ENCODE measurements at places on chromosomes 1 and 21.

GRCh38 chr1:111232134-111232533 is 4.6 kb downstream of the CHI3L2 start:
- no peak for DNase-seq

- no peak for DNase-seq
These were observed 9.9 kb upstream of the HJV start for GRCh38 chr1:146031476-146031875.

- no peak for DNase-seq
These were observed 39.7 kb downstream of the LRRC8C start for GRCh38 chr1:89672489-89673183.

DNA sequence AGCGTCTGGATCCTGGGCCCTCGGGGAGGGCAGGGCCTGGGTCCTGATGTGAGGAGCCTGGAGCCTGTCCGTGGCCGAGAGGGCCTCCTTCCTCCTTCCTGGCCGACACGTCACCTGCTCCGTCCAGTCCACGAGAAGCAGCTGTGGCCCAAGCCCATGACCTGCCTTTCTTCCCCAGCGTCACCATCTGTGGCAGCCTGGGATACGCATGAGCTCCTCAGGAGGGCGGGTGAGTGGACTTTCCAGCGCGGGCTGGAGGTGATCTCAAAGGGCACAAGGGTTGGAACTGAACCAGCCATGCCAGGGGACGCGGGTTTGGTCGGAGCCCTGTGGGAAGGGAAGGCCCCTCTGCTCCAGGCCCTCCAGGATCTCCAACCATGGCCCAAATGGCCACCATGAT is 90.4 kb downstream of the DHRS3 start:
- DNase-seq = no peak

DNA sequence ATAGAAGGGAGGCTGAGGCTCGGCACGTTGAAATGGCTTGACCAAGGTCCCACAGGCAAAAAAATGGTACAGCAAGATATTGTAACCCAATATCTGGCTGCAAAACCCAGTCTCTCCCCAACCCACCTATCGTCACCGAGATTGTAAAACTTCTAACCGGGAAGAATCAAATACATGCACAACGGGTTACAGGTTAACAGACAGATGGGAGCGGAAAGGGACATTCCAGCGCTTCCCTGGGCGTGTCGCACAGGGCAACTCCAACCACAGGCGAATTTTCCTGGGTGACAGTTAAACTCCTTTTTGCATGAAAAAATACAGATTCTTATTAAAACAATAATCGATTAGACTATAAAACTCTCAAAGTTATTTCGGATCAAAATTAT is 31.8 kb upstream of the JUN start:
- DNase-seq = no peak

GRCh38 chr1:43274804-43275180 is 5.0 kb downstream of the TMEM125 start:
- no peak for DNase-seq

DNA sequence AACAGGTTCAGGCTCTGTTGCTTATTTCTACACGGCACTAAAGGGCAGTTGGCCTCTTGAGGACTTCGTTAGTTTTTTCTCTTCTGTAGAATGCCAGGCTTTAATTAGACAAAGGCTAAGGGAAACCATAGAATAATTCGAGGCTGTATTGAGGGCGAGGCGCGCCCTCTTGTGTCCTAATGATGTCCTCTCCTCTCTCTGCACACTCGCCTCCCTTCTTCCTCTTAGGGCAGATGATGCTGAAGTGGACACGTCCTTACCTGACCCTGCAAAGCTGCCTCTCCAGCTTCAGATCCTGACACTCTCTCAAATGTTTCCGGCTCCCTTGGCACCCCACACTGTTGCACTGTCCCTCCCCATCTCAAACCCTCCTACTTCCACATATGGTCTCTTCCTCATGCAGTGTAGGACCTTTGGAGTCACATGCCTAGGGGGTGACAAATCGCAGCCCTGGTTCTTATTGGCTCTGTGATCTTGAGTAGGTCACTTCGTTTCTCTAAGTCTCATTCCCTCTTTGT is 1.9 kb upstream of the ZSCAN20 start:
- no peak for DNase-seq

GRCh38 chr1:182845894-182846293 is 6.7 kb downstream of the DHX9 start:
- DNase-seq = no peak
